Mesothelial cell of epicardium (in vitro differentiated cells): ENCODE measurements at places on chromosomes 12 and 14.

GRCh38 chr12:5914387-5915149, 30.5 kb downstream of the ANO2 start:
- no peak for DNase-seq

DNA sequence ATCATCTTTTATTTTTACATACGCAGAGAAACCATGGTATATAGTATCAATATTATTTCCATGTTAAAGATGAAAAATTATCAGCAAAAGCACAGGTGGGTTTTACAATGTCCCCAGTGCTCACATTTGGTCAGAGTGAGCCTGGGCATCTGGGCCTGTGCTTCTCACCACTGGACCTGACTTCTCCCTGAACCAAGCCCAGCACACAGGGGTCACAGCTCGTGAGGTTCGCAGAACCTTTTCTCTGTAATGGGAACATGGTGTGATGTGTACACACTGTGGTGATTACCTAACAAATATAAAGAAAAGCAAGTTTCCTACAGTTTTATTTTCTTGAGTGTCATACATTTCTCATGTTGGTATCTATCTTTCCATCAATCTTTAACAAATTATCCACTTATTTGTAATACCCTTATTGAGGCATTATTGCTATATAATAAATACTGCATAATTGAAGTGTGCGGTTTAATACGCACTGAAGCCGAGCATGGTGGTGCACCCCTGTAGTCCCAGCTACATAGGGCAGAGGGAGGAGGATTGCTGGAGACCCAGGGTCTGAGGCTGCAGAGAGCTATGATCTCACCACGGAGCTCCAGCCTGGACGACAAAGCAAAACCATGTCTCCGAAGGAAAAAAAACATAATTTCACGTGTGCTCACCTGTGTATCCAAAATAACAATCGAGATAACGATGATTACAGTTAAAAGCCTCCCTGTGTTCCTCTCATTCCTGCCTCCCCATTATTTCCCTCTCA, 743.2 kb downstream of the TMEM121 start:
- no peak for DNase-seq

- no peak for DNase-seq
These were observed 37.5 kb upstream of the MIS18BP1 start for GRCh38 chr14:45290547-45290946.

GRCh38 chr12:119374635-119375034, 40.1 kb downstream of the CCDC60 start:
- DNase-seq = no peak

DNA sequence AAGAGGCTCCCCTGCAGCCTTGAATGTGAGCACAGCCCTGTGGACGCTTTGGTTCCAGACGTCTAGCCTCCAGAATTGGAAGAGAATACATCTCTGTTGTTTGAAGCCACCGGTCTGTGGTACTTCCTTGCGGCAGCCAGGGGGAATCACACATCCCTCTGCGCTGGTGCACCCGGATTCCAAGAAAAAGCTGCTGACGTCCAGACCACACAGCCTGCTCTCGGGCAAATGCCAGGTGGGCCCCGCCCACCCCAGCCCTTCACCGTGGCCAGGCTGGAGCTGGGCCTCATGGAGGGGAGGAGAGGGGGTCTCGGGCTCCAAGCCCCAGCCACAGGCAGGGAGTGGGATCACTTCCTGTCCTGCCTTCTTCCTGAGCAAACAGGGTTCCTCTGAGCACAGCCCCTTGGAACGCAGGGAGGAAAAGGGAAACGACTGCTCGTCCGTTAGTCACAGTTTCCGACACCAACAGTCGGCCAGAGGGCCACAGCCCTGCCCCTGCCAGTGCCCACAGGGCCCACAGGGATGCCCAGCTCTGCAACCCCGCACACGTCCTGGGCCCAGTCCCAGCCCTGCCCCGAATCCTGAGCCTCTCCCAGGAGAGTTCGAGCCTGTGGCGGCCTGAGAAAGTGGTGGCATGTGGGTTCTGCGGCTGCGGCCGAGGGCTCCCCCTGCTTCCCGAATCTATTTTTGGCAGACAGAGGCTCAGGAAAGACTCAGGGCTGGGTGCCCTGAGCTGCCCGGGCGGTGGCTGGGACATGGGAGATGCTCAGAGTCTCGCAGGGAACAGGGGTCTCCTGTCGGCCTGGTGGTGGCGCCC, 85.3 kb downstream of the RFLNA start:
- DNase-seq = no peak

- no peak for DNase-seq
These were observed 79.0 kb upstream of the PRKD1 start for GRCh38 chr14:30006695-30007094.
